Smooth muscle cell of the coronary artery (primary cell): ENCODE measurements at places on chromosomes 2 and 18. TPM values are rescaled to one million over a fixed set of nuclear protein-coding genes. Genes with fewer than 3 reads are reported as not detected.

Gene TDRD15
- not detected in 2 replicates for total RNA-seq

Gene TUBA3E
- total RNA-seq, result not detected in 2 replicates

Gene DPP4
- total RNA-seq, result 42.1 and 649 TPM in 2 replicates

Gene SKOR2
- not detected in 2 replicates for total RNA-seq

Gene ALMS1
- total RNA-seq, result 4.7 and 10.4 TPM in 2 replicates

Gene IL37
- total RNA-seq, result not detected in 2 replicates

Gene REG1A
- not detected in 2 replicates for total RNA-seq

Gene EIF2AK3
- 28.7 and 44.0 TPM in 2 replicates for total RNA-seq

Gene GCG
- total RNA-seq, result not detected in 2 replicates

Gene MYOM1
- 0.98 and 1.3 TPM in 2 replicates for total RNA-seq

Gene PFN4
- 0.60 TPM in 1 of 2 replicates, not detected in the other for total RNA-seq

Gene TNS1
- 64.1 and 103 TPM in 2 replicates for total RNA-seq

Gene TFPI
- total RNA-seq, result 80.2 and 87.4 TPM in 2 replicates

Gene IL1A
- 4.1 TPM in 1 of 2 replicates, not detected in the other for total RNA-seq

Gene MERTK
- 0.23 and 0.90 TPM in 2 replicates for total RNA-seq

Gene HOXD12
- total RNA-seq, result not detected in 2 replicates

Gene CNTNAP5
- 0.38 TPM in 1 of 2 replicates, not detected in the other for total RNA-seq

Gene DNAJC5G
- total RNA-seq, result not detected in 2 replicates

Gene NEU2
- total RNA-seq, result not detected in 2 replicates

Gene DES
- 0.15 and 11.8 TPM in 2 replicates for total RNA-seq

Gene VWC2L
- total RNA-seq, result not detected in 2 replicates

Gene GAD1
- 0.15 and 0.23 TPM in 2 replicates for total RNA-seq

Gene GPR155
- total RNA-seq, result 2.0 and 8.5 TPM in 2 replicates

Gene CABYR
- total RNA-seq, result 2.0 and 3.4 TPM in 2 replicates

Gene DSC3
- total RNA-seq, result 0.38 and 3.3 TPM in 2 replicates

Gene C2orf81
- total RNA-seq, result 0.59 and 0.98 TPM in 2 replicates

Gene DSEL
- total RNA-seq, result 23.8 and 30.7 TPM in 2 replicates

Gene CFAP65
- not detected in 2 replicates for total RNA-seq

Gene RTP5
- not detected in 2 replicates for total RNA-seq

Gene C2orf66
- 0.08 TPM in 1 of 2 replicates, not detected in the other for total RNA-seq

Gene VAMP8
- total RNA-seq, result 4.0 and 5.2 TPM in 2 replicates

Gene PPP1R1C
- 0.38 TPM in 1 of 2 replicates, not detected in the other for total RNA-seq

Gene CDKL4
- 0.82 and 1.2 TPM in 2 replicates for total RNA-seq

Gene SCN7A
- 0.15 TPM in 1 of 2 replicates, not detected in the other for total RNA-seq

Gene ACTR1B
- total RNA-seq, result 56.5 and 77.3 TPM in 2 replicates

Gene C2orf80
- not detected in 2 replicates for total RNA-seq

Gene MROH2A
- total RNA-seq, result 0.15 TPM in 1 of 2 replicates, not detected in the other

Gene GKN1
- total RNA-seq, result not detected in 2 replicates

Gene ERICH2
- total RNA-seq, result 1.4 TPM in 1 of 2 replicates, not detected in the other

Gene REG3G
- total RNA-seq, result not detected in 2 replicates

Gene TPGS2
- 74.9 and 110 TPM in 2 replicates for total RNA-seq

Gene TNFAIP6
- 13.8 and 89.5 TPM in 2 replicates for total RNA-seq

Gene MLPH
- 0.90 and 37.0 TPM in 2 replicates for total RNA-seq

Gene TMEM182
- 0.94 and 1.9 TPM in 2 replicates for total RNA-seq

Gene MOCOS
- 0.68 and 4.7 TPM in 2 replicates for total RNA-seq

Gene RNU2-63P
- total RNA-seq, result 121 TPM in 1 of 2 replicates, not detected in the other

Gene HES6
- total RNA-seq, result 1.7 TPM in 1 of 2 replicates, not detected in the other

Gene SLC19A3
- total RNA-seq, result 0.23 and 2.1 TPM in 2 replicates

Gene FBXO36
- total RNA-seq, result 0.82 and 1.4 TPM in 2 replicates

Gene IL36RN
- total RNA-seq, result not detected in 2 replicates

Gene TMEM169
- 0.30 and 0.47 TPM in 2 replicates for total RNA-seq

Gene ERFE
- 0.82 TPM in 1 of 2 replicates, not detected in the other for total RNA-seq

Gene SERPINB3
- 2.3 TPM in 1 of 2 replicates, not detected in the other for total RNA-seq

Gene KCNK3
- 0.23 and 1.1 TPM in 2 replicates for total RNA-seq

Gene NRP2
- 6.2 and 33.8 TPM in 2 replicates for total RNA-seq

Gene VAPA
- 110 and 232 TPM in 2 replicates for total RNA-seq

Gene PROM2
- total RNA-seq, result 0.15 and 1.4 TPM in 2 replicates

Gene GAL3ST2
- 0.23 TPM in 1 of 2 replicates, not detected in the other for total RNA-seq

Gene KHK
- total RNA-seq, result 0.53 and 1.9 TPM in 2 replicates
